Umbilical cord (tissue), 2 donors: ENCODE measurements at places on chromosomes 2 and 18. TPM values are rescaled to one million over a fixed set of nuclear protein-coding genes. Genes with fewer than 3 reads are reported as not detected.

DNA sequence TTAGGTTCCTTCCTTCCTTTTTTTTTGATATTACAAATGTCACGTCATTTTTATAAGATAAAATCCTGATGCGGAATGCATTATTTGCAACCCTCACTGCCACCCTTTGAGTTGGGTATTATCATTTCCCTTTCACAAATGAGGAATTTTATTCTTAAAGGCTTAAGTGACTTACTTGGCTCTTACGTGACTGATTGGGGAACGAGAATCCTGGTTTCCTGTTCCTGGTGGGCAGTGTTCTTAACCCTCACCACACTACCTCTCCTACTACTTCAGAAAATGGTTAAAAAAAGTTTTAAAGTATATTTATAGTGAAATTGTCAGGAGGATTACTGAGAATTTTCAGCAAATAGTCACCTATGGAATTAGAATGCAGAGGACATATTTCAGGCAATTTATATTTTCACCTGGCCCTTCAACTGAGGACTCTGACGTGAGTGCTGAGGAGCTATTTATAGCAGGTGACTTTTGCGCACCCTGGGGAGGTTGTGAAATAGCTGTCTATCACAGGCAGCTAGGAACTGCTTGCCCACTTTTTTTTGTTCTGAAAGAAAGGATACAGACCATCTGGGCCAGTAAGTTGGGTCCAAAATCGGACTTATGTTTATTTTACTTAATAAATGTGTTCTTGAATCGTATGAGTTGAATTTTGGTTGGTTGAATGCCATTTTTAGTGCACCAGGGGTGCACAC is 18.7 kb upstream of the RASGRP3 start:
- DNase-seq: no peak

DNA sequence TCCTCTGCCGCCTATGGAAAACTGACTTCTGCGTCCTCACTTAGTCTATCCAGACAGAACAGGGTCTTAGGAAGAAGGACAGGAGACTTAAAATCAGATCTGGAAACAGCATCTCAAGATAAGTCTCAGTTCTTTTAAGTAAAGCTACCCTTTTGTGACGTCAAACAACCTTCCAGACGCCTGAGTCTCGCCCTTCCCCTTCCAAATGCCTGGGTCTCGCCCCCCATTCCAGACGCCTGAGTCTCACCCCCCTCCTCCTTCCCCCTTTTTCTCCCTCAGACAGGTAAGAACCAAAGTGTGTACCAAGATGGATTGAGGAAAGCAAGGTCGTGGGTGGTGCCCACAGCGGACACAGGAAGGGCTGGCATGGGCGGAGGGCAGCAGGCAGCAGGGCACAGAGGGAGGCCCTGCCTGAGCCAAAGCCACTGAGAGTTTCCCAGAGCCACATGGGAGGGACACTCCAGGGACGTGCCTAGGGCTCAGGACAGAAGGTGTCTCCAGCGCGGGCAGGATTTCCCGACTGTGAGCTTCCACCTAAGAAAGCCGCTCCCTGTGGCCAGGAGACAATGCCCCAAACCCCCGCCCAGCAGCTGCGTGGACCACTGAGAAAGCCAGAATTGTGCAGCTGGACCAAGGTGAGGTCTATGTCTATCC is 51.3 kb downstream of the ANKMY1 start:
- peak; percentile 18 for DNase-seq

Gene ZAP70
- 3.4 TPM for total RNA-seq

Gene SGPP2
- 1.2 TPM for total RNA-seq

Gene GRB14
- 0.48 TPM for total RNA-seq

Gene SERPINB11
- total RNA-seq: 16.6 TPM
